ENCODE measurements at places on chromosomes 6 and 20.

- no peak for DNase-seq
These were observed 394.1 kb upstream of the AGPAT4 start for GRCh38 chr6:161667957-161668356.

GRCh38 chr20:37640600-37641561 lies 52.9 kb upstream of the CTNNBL1 start:
- DNase-seq, result no peak

DNA sequence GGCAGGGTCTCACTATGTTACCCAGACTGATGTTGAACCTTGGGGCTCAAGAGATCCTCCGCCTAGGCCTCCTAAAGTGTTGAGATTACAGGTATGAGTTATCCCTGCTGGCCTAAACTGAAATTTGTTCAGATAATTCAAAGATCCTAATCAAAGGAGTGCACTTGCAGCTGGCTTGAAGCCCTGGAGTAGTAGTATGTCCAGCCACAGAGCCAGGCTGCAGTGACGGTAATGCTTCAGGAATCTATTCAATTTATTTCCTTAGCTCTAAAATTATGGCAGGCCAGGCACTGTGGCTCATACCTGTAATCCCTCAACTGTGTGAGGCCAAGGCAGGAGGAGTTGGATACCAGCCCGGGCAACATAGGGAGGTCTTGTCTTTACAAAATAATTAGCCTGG lies 1.4 kb upstream of the DDX43 start:
- no peak for DNase-seq

GRCh38 chr6:84606860-84607259 lies 157.5 kb downstream of the TBX18 start:
- DNase-seq, result no peak

GRCh38 chr6:64221776-64222175 lies 586.2 kb downstream of the PHF3 start:
- no peak for DNase-seq

GRCh38 chr6:111753573-111753972 lies 119.7 kb downstream of the FYN start:
- DNase-seq, result no peak

GRCh38 chr6:84457276-84457675 lies 229.8 kb upstream of the CEP162 start:
- DNase-seq, result no peak

DNA sequence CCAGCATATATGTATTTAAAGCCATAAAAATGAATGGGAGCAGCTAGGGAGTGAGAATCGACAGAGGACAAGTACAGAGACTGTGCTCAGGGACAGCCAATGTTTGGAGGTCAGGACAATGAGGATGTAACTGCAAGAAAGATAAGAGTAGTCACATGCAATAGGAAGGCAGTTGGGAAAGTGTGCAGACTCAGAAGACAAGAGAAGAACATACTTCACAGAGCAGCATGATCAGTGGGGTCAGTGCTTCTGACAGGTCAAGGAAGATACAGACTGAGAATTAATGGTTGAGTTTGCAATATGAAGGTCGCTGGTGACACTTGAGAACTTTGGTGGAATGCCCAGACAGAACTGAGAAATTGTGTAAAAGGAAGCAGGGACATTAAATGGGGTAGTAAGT lies 25.1 kb downstream of the PLAGL1 start:
- DNase-seq, result no peak

DNA sequence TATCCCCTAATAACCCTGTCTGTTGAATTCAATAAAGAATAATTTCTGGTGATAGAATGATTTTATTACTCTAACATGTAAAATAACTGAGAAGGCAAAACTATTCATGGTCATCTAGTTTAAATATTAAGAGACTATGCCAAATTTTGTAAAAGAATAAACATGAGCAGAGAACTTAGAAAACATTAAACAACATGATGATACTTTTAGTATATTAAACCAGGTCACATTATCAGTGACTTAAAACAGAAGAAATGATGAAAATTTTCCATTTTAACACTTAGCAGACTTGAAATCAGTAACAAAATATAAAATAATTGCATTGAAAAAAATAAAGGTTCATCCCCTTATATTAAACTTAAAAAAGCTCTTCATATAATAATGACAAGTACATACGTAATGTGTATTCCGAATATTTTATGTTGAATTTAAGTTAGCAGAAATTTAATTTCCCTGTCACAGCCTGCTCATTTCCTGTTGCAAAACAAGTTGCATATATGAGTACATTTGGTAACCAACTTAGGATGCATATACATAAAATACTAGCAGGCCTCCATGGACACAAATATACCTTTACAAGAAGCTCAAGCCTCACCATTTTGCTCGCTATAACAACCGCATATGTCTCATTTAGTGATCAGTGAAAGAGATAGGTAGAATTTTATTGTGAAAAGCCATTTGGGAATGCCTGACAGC lies 40.6 kb downstream of the DTNBP1 start:
- no peak for DNase-seq

DNA sequence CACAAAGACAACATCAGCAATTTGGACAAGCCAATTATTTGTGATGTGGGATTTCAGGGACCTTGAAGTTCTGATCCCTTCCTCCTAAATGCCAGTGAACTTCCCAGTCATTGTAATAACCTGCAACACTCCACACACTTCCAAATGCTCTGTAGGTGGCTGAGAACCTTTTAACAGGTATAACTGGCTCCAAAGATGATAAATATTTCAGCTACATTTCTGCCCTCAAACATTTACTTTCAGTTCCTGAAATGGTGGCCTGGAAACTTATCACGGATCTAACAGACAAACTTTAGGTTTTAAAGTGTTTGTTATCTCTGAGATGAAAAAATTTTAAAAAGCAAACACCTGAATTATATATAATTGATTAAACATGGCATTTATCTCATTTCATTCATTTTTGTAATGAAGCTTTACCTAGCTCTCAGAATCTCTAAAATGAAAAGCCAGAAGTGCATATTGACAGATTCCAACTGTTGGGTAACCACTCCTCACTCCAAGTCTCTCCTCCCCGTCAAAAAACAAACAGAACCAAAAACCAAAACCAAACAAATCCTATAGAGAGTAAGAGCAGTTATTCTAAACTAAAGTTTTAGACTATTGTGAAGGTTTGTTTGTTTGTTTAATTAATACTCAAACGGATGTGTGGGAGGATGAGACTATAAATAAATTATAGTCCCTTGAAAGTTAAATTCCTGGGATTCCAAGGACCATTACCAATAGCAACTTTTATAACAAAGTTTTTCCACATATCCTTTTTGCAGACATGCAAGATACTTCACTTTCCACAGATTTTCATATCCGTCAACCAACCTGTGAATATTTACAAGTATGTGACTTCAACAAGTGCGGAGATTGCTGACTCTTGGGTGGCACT lies 12.4 kb upstream of the KIAA0408 start:
- DNase-seq, result no peak

GRCh38 chr6:2852921-2853322 lies 11.3 kb upstream of the SERPINB1 start:
- DNase-seq, result no peak

DNA sequence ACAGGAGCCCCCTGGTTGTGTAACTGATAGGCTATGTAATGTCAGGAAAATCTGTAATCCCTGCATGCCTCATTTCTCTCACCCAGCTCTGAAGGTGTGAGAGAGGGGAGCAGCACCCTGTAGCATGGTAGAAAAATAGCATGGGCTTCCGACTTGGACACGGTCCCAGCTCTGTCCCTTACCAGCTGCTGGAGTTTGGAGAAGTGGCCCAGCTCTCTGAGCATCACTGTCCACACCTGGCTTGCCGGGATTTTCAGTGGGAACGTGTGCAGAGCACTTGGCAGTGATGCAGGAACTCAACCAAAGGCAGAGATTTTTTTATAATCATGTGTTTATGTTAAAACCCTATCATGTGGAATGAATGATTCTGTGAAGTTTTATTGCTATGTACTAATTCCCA lies 34.6 kb downstream of the STK35 start:
- no peak for DNase-seq

GRCh38 chr20:54385746-54386145 lies 89.6 kb upstream of the DOK5 start:
- DNase-seq, result no peak

DNA sequence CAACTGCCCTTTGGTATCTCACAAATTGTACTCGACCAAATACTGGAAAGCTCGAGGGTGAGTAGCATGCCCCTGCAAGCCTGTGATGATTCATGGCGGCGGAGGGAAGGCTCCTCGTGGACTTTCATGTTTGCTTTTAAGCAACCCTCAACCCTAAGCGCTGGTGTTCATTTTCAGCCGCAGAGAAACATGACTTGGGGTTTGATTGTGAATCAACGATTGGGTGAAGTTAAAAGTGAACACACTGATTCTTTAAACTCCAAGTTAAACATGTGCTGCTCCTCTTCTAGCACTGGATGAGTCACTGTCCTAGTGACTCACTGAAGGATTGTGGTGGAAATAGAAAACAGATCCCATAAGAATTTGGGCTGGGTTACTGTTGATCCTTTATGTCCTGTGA lies 8.3 kb downstream of the CD109 start:
- no peak for DNase-seq

- no peak for DNase-seq
These were observed 21.5 kb upstream of the BPIFB1 start for GRCh38 chr20:33261465-33261864.

GRCh38 chr6:3402310-3403237 lies 54.3 kb downstream of the SLC22A23 start:
- DNase-seq, result no peak

DNA sequence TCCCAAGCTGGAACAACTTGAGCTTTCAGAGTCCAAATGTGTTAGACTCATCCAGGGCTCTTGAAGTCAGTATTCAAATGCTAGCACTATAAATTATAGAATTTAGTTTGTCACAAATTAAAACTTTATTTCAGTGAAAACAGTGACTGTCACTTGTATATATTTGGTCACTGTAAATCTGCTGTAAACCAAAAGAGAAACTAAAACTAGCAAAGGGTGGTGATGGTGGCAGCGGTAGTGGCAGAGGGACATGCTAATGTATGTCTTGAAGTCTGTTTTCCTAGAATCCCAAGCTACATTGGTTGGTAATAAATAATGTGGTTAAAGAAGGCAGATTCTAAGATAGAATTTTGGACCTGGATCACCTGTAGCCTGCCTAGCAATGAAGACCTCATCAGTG lies 140.4 kb upstream of the CENPW start:
- no peak for DNase-seq

- no peak for DNase-seq
These were observed 9.7 kb downstream of the SNRPB start for GRCh38 chr20:2460752-2461424.

DNA sequence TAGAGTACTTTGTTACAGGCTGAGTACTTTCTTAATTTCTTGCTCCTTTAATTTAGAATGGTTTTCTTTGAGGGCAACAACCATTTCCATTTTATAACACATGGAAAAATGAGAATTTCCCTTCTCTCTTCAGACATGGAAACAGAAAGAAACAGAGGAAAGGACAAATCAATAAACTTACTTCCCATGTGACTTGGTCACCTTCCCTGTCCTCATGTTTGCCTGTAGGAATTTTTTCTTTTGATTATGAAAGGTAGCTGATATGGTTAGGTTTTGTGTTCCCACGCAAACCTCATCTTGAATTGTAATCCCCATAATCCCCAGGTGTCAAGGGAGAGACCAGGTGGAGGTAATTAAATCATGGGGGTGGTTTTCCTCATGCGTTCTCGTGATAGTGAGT lies 169.7 kb downstream of the PHF3 start:
- no peak for DNase-seq

GRCh38 chr6:25180630-25181349 lies 98.4 kb upstream of the CARMIL1 start:
- no peak for DNase-seq

- DNase-seq, result no peak
These were observed 46.2 kb downstream of the PANK2 start for GRCh38 chr20:3935295-3935955.

- no peak for DNase-seq
These were observed 89.9 kb upstream of the ECI2 start for GRCh38 chr6:4225161-4225872.

DNA sequence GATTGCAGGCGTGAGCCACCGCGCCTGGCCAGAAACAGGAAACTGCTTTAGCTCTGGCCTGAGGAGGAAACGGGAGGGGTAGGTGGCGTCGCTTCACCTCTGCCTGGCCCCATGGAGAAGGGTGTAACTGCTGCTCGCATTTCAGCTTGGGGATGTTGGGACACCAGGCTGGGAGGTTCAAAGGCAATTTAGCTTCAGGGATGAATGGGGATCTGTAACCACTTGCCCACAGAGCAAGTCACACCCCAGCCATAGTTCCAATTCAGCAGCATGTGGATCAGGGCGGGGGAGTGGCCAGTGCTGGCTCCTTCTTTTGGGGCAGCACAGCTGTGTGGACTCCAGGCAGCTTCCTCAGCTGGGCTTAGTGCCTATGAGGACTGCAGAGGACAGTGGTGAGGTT lies 34.8 kb upstream of the NUP153 start:
- no peak for DNase-seq

DNA sequence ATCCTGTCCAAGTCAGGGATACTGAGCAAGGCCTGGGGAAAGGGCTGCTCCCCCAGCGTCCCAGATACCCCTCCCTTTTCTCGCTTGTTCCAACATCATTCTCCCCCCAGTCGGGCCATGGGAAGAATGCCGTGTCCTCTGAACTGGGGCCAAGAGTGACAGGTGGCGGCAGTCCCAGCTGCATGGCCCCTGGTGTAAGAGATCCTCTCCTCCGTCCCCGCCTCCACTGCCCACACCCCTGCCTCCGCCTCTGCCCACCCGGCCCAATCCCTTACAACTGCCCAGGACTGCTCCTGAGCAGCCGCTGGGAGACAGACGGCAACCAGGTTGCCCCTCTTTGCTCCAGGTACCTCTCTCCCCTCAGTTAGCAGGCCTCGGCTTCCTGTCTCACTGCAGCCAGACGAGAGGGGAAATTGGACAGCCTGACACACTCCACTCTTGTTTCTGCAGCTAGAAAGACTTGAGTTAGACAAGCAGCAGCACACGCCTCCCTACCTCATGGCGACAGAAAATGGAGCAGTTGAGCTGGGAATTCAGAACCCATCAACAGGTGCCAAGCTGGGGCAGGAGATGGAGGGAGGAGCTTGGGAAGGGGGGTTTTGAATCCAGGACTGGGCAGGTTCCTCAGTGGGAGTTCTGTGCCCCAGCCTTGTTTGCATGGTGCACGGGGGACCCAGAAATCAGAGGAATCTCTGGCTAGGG lies at the start of gene MYLK2:
TSS of gene MYLK2 (plus strand) at position 274 of the 702 bp plus-strand sequence. CDS start at position 499, 225 bp downstream.
- DNase-seq, result no peak

DNA sequence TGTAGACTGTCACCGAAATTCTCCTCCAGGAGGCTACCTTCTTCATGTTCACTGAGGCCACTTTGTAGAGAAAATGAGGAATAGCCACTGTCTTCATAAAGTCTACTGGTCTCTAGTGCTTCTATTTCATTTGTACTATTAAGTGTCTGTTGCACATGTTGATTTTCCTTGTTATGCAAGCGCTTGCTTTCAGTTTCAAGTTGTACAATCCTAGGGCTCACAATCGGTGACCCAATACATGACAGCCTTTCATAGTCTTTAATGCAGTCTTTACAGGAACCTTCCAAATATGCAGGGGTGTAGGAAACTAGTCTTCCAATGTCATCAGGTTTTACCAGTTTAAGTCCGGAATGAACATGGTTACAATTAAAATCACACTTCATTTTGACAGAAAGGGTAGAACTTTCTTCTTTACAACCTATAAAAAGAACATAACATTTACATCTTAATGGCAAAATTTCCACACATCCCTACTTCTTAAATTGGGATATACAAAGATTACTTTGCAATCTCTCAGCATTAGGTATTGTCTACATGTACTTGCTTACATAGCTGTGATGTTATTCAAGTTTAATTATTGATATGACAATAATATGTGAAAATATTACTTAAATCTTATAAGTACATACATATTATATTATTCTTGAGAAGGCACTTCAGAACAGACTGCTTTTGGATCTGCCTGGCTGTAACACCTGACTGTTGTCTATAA lies 7.5 kb downstream of the FBXO5 start:
- DNase-seq, result no peak

GRCh38 chr6:45326698-45327417 lies 1.3 kb upstream of the RUNX2 start:
- no peak for DNase-seq
